NCI-H2171 (cell line): ENCODE measurements at places on chromosomes 5 and 9.
A peak's percentile ranks its signal among the peaks of the same experiment; 100 is the strongest.

DNA sequence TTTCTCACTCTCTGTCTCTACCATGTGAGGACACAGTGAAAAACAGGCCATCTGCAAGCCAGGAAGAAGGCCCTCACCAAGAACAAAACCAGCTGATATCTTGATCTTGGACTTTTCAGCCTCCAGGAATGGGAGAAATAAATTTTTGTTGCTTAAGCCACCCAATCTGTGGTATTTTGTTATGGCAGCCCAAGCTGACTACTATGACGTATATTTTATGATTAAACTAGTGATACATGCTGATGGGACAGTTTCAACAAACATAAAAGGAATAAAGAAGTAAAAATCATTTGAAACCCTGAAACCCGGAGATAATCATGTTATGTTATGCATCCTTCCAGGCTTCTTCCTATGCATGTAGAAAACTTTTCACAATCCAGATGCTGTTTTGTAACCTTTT, 71.5 kb upstream of the ERBIN start:
- DNase-seq = no peak

DNA sequence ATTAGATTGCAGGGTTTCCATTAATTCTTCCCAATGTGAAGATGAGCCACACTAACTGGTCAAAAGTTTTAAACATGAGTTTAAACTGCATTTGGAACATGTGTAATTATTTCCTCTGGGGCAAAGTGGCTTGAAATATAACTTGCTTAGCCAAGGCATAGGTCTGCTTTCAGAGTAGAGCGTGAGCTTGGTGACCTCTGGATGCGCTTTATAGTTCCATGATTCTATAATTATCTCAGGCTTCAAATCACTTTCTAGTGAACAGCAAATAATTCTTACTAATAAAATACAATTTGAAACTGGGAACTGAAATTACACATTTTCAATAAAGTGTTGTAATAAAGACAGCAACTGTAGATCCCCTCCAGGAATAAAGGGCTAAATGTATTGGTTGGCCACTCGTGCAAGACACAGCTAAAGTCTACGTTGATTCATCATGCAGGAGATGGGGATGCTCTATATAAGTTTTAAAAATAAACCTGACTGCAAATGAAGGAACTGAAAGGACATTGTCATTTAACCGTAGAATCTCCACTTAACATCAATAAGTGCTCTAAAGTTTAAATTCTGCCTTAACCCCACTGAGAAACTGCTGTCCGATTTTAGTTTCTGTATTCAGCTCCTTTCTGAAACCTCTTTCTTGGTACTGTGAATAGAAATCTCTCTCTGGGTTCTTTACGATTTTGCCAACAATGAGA, 460.0 kb downstream of the PSAT1 start:
- DNase-seq = no peak

- DNase-seq = no peak
Measured at GRCh38 chr9:134593286-134594077, 48.1 kb upstream of the COL5A1 start.

GRCh38 chr9:92965061-92965758, 17.9 kb downstream of the FGD3 start:
- no peak for DNase-seq

DNA sequence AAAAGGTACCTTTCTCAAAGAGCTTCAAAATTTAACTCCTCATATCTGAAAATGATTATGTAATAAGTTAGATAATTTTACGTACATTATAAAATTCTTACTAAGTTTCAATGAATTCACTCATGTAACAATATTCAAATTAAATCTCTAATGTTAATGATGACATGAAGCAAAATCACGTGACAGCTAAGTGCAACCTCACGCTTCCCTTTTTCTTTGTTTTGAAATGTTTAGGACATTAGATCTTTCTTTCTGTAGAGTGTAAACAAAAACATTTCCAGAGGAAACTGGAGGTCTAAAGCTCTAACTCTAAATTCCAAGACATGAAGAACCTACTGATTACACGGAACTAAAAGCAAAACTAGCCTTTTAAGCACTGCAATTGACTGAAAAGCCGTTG, 227.3 kb upstream of the TBCA start:
- no peak for DNase-seq

- DNase-seq = no peak
Measured at GRCh38 chr9:133187561-133188005, 21.5 kb downstream of the OBP2B start.

- DNase-seq = peak; percentile 41
Measured at GRCh38 chr5:53733853-53734252, 173.4 kb downstream of the NDUFS4 start.

DNA sequence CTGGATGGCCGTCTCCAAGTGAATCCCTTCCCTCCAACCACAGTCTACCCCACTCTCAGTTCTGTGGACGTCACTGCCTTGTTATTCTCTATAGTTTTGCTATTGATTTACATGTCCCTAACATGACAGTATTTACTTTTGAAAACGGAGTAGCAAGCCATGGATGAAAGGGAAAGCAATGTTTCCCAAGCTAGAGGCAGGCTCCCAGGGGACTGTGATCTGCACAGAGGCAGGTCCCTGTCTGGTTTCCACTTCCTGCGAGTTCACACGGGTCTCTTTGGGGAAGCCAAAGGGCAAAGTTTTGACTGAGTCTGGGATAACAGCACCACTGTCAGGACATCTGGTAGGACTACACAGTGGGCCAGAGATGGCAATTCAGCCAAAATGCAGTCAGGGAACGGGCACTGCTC, 12.7 kb downstream of the C9orf153 start:
- DNase-seq = peak; percentile 4

- DNase-seq = no peak
Measured at GRCh38 chr9:125425901-125426515, 164.4 kb downstream of the GAPVD1 start.

DNA sequence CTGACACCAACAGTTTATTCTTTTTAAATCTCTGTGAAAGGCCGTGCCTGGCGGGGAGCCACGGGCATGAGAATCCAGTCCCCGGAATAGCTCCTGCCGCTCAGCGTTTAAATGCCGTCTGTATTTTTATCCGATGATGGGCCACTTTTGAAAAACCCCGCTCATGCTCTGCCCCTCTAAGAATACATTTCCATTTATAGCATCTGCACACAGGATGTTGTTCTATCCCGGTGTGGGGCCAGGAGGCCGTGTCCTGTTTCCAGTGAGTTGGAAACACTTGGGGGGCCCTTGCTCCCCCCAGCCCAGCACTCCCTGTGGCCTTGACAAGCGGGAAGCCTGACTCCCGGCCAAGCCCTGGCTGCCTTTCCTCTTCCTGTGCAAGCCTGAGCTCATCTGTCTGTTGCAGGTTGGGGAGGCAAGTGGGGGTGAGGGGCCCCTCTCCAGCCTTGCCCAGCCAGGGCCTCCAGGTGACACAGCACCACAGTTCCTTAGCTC, 39.0 kb downstream of the ERGIC1 start:
- no peak for DNase-seq

- DNase-seq = no peak
Measured at GRCh38 chr5:91419571-91420537, 36.7 kb upstream of the ARRDC3 start.

DNA sequence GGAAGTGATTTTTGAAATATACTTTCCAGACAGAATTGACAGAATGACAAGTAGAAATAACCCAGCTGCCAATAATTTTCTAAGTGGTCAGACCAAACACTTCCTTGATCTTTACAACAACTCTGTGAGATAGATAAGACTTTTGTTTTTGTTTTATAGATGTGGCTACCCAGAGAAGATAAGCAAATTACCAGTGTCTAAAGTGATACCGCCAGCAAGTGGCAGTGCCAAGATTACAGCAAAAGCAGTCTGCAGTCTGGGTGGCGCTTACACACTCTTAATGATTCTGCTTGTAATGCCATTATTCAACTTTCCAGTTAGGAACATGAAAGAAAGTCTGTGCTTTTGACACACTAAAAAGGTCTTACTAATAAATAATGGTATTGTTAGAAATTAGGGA, 92.1 kb downstream of the HCN1 start:
- DNase-seq = no peak

GRCh38 chr5:39376293-39376714, 12.0 kb upstream of the C9 start:
- DNase-seq = peak; percentile 9

DNA sequence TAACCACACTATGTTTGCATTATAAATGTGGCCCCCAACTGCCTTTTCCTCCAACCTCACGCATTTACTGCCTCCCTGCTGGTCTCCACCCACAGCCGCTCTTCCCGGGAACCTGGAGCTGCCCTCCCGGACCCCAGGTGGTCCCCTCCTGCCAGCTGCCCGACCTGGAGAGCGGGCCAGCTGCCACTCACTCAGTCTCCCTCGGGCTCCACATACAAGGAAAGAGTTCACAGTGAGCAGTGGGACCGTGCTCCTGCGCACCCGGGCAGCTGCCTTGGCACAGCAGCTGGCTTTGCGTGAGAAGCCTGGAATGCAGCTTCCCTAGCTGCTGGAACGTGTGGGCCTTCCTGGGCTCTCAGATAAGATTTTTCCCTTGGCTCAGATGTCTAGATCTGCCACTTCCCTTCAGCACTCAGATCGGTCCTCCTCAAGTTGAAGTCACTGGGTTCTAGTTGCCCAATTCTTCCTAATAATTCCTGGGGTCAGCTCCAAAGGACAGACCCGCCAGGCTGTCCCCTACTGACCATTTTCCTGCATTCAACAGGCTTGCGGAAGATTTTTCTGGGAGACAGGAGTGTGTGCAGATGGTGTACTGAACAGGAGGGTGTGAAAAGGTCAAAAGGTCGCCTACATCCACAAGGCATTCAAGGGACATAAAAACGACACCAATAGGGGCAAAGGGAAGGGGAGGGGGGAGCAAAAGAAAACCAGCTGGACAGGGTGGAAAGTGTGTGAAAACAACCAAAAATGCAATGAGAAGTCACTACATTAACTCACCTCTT, 69.1 kb downstream of the MYO10 start:
- peak; percentile 70 for DNase-seq

DNA sequence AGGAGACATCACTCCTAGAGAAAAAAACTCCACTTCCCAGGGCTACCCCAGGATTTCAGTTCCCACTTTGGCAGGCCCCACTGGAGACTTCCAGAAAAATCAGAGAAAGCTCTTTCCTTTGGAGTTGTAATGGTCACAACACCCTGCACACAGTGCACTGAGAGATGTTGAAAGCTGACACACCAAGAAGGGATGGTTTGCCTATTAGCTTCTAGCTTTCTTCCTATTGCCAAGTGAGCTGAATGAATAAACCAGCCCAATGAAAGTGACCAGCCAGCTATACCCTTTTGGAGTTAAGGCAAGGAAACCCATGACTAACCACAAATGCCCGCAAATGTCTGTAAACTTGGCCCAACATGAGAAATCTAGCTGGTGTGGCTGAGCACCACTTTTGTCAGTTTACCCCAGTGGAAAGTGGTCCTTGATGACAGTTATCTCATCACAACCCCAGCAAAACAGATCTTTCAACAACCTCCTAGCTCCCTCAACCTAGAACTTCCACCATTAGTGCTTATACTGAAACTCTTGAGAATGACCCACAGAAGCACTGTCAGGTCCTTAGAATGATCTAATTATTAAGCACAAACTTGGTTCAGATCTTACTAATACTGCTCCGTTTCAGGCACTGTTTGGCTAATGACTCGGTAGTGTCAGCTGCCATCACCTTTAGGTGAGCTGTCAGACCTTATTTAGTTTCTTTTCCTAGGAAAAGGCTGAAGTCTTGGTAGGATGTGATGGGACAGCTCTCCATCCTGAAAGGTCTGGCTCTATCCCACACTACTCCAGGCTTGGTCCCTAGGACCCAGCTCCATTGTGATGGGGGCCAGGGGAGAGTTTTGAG, 11.2 kb downstream of the IRF1 start:
- no peak for DNase-seq

- no peak for DNase-seq
Measured at GRCh38 chr5:55575815-55576583, 41.2 kb upstream of the PLPP1 start.

- no peak for DNase-seq
Measured at GRCh38 chr5:41256400-41256799, 43.1 kb upstream of the C6 start.

GRCh38 chr5:76365561-76365960, 37.5 kb upstream of the IQGAP2 start:
- DNase-seq = no peak

DNA sequence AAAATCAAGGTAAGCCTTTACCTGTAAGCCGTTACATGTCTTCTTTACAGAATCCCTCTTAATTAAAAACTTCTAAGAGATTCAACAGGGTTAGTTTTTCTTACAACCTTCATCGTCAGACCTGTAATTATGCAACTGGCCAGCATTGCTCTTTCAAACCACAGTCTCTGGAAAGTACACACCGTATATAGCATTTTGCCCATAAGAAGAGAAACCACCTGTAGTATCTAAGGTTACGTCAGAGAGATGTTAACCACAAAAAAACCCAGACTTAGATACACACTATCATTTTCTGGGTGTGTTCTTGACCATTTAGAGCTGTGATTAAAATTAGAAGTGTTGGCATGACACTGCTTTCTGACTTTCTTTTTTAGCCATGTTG, 140.0 kb downstream of the MUSK start:
- no peak for DNase-seq

DNA sequence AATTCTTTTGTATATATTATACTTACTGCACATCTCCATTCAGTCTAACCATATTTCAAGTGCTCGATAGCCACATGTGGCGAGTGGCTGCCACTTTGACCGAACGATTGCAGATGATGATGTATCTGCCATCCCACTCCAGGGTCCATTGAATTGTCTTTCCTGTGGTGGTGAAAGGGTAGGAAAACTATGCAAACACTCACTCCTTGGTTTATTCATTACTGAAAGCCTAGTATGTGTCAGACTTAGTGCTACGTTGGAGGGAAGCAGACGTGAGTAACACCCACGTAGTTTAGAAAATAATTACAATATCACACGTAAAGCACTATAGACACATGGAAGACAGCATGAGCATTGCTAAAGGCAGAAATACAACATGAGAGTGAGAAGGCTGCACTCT, 353.7 kb downstream of the CSNK1G3 start:
- DNase-seq = no peak

DNA sequence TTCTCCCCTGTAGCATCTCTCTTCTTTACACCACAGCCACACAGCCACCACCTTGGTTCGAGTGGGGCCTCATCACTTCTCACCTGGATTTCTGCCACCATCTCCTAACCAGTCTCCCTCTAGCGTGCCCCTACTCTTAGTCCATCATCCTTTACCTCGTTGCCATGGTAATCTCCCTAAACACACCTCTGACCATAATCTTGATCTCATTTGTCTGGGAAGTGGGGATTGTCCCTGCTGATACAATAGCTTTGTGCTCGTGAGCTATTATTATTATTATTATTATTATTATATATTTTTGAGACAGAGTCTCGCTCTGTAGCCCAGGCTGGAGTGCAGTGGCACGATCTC, 76.5 kb upstream of the HSPA9 start:
- no peak for DNase-seq
